NCI-H1105 treated with DMSO at 0.1 percent for 48 hours (cell line): ENCODE measurements at places on chromosomes 7 and 10.

DNA sequence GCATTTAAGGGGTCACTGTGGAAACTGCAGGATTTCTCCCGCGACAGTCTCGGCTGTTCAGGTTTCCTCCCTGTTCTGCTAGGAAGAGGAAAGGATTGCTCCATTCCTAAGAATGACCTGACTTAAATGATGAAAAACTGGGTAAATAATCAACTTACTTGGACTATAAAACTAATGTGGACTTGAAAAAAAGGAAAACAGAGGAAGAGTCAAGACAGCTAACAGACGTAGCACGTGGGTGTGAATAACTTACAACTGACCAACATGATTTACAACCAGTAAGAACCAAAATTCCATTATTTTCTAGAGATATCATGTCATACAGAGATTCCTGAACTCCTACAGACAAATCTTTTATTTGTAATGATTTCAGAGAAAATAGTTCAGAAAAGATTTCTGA lies 93.8 kb downstream of the ADAM12 start:
- DNase-seq, result no peak

DNA sequence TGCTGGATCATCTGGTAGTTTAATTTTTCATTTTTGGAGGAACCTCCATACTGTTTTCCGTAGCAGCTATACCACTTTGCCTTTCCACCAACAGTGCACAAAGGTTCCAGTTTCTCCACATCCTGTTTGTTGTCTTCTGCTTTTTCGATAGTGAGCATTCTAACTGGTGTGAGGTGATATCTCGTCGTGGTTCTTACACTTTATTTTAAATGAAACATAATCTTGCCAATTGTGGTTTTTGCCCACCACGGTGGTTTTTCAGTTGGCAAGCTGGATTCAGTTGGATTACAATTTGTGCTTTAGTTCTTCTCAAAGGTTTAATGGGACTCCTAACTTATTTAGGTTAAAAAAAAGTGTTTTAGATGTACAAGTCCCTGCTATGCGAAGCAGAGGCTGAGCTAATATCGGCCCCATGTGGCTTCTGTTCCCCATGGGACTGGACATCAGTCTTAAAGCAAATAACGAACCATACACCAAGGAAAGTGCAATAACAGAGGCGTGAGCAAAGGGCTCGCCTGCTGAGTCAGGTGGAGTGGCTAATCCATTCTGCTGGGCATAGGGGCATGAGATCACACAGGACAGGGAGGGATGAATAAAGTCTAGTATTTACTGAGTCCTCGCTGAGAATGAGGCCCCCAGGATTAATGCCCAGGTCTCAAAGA lies 153.6 kb downstream of the AOAH start:
- DNase-seq, result no peak

DNA sequence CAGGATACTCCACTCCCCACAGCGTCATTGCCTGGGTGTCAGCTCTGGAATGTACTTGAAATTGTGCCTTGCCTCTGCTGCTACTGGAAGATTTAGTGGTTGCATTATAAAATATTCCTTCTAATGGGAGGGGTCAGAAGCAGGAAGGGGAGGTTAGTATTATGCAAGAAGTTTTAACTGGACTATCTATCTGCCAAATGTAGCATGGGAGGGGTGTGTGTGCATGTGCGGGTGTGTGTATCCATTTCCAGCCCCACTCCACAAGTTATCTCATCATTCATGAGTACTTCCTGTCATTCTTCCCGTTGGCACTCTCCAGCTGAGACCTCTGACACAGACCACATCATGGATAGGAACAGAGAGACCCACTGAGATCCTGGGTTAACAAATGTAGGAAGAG lies 13.4 kb downstream of the MBL2 start:
- DNase-seq, result no peak

DNA sequence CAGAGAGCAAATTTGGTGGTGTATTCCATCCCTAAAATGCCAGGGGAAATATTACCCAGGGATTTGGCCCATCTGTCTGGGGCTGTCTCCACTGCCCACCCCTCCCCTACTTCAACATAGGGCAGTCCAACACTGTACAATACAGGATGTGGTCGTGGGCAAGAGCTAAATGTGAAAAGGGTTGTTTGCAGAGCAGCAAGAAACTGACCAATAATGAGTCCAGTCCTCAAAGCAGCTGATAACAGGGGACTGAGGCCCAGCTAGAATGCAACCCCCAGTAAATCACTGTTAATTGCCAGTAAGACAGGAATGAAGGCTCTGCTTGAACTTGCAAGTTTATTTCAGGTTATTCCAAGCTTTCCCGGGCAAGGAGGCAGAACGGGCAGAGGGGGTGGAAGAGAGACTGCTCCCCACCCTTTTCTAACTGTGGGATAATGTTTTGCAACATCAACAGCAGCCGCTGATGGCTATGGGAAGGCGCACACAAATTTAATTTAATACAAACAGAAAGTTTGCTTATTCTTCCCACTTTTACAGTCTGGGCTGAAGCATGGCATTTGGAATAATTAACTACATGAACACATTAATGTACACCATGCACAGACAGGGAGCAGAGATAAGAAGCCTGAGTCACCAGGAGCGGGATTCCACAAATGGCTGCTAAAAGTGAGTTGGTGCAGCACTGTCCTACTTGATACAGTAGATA lies 36.8 kb downstream of the AFAP1L2 start:
- no peak for DNase-seq

GRCh38 chr7:75866114-75866488 lies 12.7 kb upstream of the RHBDD2 start:
- DNase-seq, result no peak

DNA sequence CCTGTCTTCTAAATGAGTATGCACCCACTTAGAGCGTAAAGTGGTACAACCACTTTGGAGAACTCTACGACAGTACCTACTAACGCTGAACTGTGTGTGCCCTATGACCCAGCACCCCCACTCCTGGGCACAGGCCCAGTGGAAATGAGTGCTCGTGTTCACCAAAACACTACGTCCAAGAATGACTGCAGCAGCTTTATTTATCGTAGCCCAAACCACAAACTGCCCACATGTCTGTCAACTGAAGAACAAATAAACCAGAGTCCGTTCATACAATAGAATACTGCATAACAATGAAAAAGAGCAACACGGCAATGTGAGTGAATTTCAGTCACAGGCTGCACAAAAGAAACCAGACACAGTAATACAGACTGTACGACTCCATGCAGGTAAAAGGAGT lies 35.4 kb downstream of the TLL2 start:
- DNase-seq, result no peak

DNA sequence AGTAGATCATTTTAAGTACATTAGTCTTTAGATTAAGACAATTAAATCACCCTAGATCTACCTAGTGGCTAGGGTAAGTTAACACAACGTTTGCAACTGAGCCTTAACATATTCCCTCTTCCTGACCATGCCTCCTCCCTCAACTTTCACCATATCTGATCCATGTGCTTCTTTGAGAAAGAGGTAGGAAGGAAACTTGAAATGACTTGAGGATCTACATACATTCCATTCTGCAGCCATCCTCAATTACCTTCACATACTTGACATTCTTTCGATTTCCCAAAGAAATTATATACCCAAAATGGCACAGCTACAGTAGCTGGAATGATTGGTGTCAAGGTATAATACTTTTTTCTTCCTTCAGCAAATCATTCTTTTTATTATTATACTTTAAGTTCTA lies 12.9 kb upstream of the SEPTIN7 start:
- DNase-seq, result no peak

DNA sequence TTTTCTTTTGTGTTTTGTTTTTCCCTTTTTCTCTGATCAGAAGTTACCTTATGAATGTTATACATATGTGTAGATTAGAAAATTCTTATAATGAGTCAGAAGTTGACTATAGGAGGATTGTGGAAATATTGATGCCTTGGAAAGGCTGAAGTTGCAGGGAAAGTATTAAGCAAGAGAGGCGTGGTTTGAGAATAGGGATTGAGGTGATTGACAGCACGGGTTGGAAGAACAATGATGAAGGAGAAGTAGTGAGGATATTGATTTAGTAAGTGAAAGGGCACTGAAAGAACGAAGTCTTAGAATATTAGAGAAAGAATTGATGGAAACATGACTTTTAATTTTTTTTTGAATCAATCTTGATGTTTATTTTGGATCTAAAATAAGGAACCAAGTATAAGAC lies 176.0 kb downstream of the EXOC4 start:
- no peak for DNase-seq

- DNase-seq, result no peak
Measured at GRCh38 chr10:13016886-13017285, 15.4 kb upstream of the CCDC3 start.

DNA sequence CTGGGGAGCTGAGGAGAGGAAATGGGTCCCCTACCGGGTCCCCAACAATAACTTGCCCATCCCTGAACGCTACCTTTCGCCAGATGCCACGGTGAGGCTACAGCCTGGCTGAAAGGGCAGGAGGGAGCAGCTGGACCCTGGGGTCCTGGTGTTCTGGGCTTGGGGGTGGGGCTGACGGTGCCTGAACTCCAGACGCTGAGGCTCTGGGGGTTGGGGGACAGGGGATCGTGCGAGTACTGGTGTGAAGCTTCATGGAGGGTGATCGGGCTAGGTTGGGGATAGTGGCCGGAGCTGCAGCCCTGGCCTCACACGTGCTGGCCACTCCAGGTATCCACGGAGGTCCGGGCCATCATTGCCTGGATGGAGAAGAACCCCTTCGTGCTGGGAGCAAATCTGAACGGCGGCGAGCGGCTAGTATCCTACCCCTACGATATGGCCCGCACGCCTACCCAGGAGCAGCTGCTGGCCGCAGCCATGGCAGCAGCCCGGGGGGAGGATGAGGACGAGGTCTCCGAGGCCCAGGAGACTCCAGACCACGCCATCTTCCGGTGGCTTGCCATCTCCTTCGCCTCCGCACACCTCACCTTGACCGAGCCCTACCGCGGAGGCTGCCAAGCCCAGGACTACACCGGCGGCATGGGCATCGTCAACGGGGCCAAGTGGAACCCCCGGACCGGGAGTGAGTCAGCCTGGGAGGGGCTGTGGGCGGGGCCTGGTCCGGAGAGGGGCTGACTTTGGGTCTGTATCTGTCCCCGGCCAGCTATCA lies 8.3 kb downstream of the AEBP1 start:
- DNase-seq, result peak; percentile 50

- no peak for DNase-seq
Measured at GRCh38 chr10:69801434-69802315, at the start of gene COL13A1. Gene COL13A1 (plus strand): TSS chr10:69801906. CDS start chr10:69802424, 518 bp downstream.

- DNase-seq, result no peak
Measured at GRCh38 chr10:118501171-118501570, 94.3 kb downstream of the PRLHR start.

- no peak for DNase-seq
Measured at GRCh38 chr7:50742401-50742800, 40.3 kb downstream of the GRB10 start.

- DNase-seq, result no peak
Measured at GRCh38 chr10:2910656-2911055, 156.7 kb upstream of the PFKP start.

- DNase-seq, result no peak
Measured at GRCh38 chr10:43093423-43094076, 16.7 kb downstream of the RET start.

- DNase-seq, result no peak
Measured at GRCh38 chr10:91691981-91692380, 59.1 kb upstream of the PPP1R3C start.

DNA sequence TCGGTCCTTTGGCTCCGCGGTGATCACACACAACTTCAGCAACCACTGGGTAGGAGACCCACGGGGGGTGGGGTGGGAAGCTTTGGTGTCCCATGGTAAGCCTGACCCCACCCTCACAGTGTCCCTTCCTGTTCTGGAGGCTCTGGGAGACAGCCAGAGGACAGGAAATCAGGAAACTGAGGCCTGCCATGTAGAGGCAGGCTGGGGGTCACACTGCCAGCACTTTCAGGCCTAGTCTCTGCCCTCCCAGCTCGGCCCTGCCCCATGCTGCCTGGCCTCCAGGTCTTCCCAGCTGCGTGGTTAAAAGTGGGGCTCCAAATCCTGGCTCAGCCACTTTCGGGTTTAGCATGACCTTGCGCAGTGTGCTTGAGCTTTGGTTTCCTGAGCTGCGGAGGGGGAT lies 10.9 kb downstream of the AQP1 start:
- DNase-seq, result no peak

DNA sequence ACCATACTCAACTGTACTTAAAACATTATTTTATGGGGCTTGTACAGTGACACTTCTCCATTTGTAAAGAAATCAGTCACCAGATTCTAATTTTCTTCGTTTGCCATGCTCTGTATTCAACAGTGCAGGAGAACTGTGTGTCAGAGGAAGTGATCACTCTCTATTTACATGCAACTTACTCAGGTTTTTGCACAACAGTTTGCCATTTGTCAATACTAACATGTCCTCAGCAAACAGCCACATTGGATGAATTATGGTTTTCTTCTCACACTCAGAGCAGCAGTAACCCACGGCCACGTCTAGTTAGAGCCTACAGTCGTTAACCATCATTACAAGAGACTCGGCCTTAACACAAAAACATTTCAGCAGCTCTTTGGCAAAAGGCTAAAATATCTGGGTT lies 69.2 kb upstream of the SP4 start:
- DNase-seq, result no peak

GRCh38 chr7:115363916-115364315 lies 442.0 kb downstream of the MDFIC start:
- DNase-seq, result no peak

- DNase-seq, result no peak
Measured at GRCh38 chr10:103758294-103758681, 97.1 kb downstream of the SH3PXD2A start.

DNA sequence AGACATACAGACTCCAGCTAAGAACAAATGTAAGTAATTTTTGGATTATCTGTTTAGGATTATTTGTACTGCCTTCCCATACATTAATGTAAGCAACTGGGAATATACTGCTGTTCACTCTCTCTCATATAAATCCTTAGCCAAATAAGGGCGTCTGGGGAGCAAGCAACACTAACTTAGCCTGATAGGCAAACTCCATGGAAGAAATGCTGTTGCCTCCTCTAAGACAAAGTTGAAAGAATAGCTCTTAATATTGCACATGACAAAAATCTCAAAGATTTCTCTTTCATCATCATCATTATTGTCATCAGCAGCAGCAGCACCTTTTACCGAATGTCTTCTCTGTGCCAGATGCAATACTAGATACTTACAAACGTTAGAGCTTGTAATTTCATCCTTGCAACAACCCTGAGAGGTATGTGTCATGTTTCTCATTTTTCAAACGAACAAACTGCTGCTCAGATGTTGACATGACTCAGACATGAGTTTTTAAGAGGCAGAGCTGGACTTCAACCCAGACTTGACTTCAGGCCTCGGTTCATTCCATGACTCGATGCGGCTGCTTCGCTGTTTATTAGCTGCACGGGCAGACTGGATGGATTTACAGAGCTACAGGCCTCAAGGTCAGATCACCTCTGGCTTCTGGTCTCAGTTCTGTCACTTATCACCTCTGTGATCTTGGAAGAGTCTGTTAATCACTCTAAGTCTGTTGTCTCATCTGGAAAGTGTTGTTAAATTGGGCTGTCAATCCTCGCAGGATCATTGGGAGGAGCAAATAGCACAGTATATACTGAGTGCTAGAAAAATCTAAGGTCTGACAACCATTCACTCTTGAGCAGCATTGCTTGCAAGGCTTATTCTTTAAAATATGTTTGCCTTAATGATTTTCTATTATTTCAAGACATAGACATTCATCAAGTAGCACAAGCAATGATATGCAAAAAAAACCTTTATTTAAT lies 126.3 kb upstream of the CELF2 start:
- no peak for DNase-seq

GRCh38 chr7:6158424-6159096 lies 113.9 kb downstream of the CYTH3 start:
- no peak for DNase-seq

GRCh38 chr7:117716707-117717299 lies 156.4 kb downstream of the CTTNBP2 start:
- no peak for DNase-seq

- peak; percentile 24 for DNase-seq
Measured at GRCh38 chr10:122044045-122044661, 55.2 kb downstream of the TACC2 start.

GRCh38 chr10:23314835-23315239 lies 29.8 kb downstream of the C10orf67 start:
- peak; percentile 42 for DNase-seq
